Activated naive CD4-positive, alpha-beta T cell (primary cell): ENCODE measurements at places on chromosomes 16 and 17.

- no peak for DNase-seq
These were observed 21.4 kb downstream of the PITPNM3 start for GRCh38 chr17:6534846-6535514.

DNA sequence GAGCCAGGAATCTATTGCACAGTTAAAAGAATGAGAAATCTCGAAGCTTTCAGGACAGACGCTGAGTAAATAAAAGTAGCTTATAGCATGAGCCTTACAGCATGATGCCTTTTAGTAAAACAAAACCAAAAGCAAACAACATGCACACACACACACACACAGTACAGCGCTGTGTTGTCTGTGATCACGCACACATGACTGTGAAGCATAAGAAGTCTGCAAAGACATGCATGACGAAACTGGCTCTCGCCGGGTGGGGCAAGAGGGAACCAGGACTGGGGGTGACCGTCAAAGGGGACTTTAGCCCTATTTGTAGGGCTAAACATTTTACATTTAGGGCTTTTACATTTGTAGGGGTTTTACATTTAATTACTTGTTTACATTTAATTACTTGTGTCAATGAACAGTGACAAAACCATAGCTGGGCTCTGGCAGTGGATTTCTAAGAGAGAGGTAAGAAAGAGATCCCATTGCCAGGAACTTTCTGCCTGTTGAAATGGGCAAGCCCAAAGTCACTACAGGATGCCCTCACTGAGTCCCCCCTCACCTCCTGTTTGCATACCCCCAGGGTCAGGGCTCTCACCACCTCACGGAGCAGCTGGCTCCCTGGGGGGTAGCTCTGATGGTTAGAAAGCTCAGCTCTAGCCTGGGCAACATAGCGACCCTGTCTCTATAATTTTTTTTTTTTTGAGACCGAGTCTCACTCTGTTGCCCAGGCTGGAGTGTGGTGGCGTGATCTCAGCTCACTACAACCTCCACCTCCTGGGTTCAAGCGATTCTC, 2.0 kb upstream of the TNFRSF13B start:
- DNase-seq = no peak

DNA sequence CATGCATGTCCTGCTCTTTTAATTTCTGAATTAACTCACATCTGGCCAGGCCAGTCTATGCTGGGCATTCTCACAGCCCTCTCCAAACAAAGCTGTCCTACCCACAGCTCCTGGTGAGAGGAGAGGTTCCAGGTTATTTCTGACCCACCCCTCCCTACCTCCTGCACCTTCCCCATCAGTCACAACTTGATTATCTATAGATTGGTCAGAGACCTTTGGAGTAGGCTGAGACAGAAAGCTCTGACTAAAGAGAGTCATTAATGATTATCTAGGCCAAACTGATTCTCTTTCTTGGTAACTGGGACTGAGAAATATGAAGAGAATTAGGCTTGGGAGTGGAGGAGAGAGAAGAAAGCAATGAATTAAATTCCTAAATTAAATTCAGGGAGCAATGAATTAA, 1.4 kb upstream of the KRT222 start:
- DNase-seq = no peak

DNA sequence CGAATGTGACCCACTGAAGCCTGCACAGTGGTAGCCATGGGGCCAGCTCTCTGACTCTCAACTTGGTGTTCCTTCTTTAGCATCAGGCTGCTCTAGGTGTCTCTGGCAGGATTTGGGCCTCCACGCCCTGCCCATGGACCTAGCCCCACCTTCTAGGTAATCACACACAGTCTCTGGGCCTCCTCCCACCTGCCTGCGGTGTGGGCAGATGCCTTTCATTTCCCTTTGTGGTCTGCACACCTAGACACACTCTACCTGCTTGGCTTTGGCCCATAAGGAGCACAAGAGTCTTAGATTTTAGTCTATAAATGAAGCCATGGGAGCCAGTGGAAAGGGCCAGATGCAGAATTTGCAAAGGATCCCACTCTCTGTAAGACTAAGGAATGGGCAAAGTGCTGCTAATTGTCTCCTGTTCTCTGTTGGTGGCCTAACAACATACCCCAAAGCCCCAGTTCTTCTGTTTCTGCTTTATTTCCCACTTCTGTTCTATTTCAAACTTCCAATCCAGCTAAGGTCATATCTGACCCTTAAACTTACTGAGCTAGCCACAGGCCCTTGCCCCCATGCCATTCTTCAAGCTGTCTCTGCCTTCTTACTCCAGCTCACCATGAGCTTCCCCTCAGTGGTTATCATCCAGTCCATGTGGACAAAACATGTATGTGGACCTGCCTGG, 7.2 kb upstream of the MFSD6L start:
- no peak for DNase-seq

DNA sequence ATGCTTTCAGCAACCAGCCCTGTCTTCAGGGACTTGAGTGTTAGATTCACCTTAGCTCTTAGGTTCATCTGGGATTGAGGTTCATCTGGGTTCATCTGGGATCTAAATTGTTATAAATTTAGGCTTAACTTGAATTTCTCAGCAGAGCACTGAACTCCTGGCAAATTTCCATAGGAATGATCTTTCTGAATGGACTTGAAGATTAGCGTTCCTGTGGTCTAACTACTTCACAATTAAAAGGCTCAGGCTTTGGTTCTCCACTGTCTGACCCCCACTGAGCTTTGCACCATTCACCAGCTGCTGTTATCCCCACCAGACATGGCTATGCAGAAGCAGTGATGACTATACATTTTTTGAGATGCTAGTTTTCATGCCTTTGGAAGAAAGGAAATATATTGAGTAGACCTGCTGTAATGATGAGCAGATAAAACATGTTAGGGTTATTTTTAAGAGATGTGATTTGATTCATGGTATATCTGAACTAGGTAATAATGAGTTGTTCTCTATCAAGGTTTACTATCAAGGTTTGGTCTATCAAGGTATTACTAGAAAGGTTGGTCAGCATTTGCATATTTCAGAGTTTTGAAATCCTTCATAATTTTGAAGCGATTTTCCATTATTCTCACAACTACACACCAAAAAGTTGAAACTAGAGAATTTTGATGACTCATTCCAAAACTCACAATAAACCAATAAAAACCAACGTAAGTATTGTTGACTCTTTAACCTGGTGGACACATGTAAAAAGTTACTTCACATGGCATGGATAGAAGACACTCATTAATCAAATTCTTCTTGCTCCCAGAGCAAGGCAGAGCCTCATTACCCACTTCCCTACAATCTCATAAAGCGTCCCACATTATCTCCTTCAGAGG, 71.7 kb downstream of the SNX11 start:
- DNase-seq = no peak

DNA sequence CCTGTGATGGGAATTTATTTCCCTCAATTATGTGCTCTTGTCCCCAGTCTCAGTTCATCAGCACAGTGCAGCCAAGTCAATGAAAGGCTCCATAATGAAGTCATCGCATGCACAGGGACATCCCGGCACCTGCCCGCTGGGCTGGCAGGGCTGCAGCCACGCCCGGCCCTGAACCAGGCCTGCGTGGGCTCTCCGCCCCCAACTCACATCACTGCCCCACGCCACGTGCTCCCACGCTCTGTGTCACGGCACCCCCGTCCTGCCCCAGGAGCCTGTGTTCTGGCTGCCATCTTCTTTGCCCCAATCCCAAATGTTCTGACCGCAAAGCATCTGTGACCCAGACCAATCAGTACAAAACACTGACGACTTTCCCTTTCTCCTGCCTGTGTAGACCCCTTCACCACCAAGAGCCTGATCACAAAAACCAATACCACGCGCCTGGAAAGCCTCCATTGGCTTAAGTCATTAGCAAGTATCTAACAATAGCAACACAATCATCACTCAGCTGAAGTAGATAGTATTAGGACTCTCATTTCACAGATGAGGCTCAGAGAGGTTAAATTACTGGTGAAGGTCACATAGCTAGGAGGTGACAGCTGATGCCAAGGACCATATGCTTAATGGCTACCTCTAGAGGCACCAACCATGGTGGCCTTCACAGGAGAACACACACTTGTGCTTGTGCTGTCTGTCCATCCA, 202.5 kb downstream of the ZFHX3 start:
- DNase-seq = no peak

DNA sequence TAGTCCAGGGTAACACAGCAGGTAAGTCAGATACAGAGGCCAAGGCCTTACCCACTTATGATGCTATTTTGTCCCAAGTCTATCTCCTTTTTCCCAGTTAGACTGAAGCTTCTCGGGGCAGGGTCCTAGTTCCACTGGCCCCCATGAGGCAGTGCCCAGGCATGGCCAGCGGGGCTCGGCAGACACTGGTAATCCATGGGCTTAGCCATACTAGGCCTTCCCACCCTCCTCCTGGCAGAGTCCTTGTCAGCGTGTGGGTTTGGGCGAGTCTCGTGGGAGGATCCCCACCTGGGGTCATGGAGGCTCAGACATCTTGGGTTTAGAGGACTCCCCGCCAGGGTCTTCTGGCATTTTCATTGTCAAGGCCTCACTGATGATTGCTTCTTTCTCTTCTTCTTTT, 84.7 kb upstream of the BRD7 start:
- no peak for DNase-seq

GRCh38 chr16:86520317-86521210, 10.2 kb downstream of the FOXF1 start:
- no peak for DNase-seq

- DNase-seq = no peak
These were observed 3.3 kb upstream of the ZC3H7A start for GRCh38 chr16:11800382-11800718.

DNA sequence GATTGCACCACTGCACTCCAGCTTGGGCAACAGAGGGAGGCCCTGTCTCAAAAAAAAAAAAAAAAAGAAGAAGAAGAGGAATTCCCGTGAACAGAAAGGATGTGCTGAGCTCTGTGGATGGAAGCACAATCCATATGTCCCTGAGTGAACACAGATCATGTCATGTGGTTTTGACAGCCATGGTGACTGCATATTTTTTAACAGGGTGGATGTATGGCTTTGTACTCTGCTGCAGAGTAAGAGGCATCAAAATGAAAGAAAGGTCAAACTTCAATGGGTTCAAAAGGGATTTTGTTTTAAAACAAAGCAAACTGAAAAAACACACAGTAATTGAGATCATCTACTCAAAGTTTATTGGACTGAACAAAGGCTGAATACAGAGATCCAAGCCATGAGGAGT, 31.5 kb downstream of the MXRA7 start:
- DNase-seq = no peak

GRCh38 chr17:40577611-40578065, 12.4 kb upstream of the CCR7 start:
- no peak for DNase-seq

DNA sequence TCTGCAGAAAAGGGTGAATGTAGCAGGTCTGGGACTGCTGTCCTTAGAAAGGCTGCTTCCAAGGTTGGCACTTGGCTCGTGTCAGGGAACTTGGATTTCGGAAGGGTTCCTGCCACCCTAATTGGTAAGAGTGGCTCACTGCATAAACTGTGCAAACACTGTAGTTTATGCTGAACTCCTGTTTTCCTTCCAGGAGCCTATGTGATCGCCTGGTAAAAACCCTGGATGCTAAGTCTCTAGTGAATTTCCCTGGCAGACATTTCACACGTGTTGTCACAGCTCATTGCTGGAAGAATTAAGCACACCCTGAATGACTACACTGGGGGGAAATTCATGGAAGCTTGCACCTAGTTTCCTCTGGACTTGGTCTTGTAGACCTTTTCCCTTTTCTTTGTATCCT, 140.1 kb downstream of the SPECC1 start:
- no peak for DNase-seq

- no peak for DNase-seq
These were observed 10.0 kb upstream of the SKAP1 start for GRCh38 chr17:48439875-48440505.

DNA sequence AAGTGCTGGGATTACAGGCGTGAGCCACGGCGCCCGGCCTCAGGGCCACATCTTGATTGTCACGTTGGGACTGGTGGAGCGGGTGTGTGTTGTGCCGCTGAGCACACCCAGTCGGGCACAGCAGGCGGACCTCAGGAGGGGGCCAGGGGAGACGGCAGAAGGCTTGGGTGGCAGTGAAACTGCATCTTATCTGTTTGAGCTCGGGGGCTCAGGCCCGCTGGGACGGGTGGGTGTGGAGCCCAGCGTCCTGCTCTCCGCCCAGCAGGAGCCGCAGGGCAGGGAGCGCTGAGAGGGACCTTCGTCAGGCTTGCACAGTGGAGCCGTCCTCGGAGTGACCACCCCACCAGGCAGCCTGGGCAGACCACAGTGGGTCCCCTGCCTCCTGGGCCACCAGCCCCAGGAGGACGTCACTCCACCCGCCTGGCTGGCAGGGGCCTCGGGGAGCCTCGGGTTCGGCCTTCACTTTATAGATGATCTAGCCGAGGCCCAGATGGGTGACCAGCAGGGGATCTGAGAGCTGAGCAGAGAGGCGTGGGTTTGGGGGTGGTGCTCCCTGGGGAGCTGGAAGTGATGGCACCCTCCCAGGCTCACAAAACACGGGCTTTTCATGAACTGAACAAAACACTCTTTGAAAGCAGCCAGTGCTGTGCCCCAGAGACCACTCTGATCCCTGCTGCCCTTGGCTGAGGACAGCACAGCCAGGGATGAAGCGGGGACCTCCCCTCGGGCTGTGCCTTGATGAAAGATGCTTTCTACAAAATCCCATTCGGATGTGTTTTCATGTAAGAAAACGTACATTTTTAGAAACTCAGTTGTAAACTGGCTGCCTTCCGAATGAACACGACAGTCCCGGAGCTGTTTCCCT, 181.1 kb downstream of the SEC14L1 start:
- DNase-seq = no peak

DNA sequence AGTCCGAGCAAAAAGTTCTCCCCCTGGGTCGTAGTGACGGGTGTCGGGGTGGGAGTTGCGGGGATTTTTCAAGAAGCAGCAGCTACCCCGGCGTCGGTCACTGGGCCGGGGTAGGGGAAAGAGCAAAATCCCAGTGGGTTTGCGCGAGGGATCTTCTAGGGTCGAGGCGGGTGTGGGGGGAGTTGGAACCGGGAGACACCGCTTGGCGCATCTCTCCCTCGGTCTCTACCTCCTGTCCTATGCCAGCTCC, 2.3 kb upstream of the UBTF start:
- DNase-seq = no peak

GRCh38 chr16:8641671-8642070, 20.2 kb downstream of the METTL22 start:
- DNase-seq = no peak

DNA sequence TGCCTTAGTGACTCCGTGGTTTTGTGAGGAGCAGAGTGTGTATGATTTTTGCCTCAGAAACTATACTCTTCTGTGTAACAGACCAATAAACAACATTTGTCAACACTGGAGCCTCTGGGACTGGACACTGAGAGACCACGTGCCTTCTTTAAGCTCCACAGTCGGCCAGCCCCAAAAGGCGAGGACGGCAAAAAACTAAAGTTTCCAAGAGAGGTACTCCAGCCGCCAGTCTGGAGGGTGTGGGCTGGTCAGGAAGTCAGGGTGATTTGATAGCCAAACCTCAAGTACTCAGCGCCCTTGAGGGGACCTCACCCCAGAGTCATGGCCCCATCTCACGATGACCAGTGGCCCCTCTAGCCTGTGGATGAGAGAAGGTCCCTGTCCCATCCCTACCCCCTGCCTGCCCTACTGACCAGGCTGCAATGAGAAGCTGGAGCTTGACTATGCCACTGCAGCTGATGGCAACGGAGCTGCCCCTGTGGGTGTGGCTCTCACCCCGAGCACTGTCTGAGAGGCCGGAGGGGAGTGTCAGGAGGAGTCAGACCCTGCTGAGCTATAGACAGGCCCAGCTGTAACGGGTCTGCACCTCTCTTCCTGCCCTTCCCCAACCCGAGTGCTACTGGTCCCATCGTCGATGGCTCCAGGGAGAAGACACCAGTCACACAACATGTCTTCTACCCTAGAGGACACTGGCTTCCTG, 19.8 kb downstream of the MNT start:
- no peak for DNase-seq

GRCh38 chr17:6862825-6863224, 31.3 kb upstream of the TEKT1 start:
- DNase-seq = no peak

GRCh38 chr16:83623091-83623730, 184.6 kb upstream of the HSBP1 start:
- no peak for DNase-seq
